Vagina (tissue), 2 donors: ENCODE measurements at places on chromosomes 11 and 22.

DNA sequence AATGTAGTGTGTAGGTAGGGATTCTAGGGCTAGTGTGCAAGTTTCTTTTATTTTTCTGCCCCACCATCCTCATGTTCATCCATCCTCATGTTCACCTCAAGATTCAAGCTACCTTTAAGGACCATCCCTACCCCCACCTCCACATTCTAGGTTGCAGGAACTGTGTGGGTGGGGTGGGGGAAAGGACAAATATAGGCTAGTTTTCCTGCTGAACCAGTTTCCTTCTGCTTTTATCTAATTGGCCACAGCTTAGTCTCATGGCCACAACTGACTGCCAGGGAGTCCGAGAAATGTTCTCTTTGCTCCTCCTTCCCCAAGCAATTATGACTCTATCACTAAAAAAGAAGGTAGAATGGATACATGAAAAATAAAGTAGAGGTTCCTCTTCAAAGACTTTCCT, 179.0 kb upstream of the LARGE1 start:
- DNase-seq, result no peak

GRCh38 chr22:33459137-33459536, 401.0 kb upstream of the SYN3 start:
- DNase-seq, result no peak

- DNase-seq, result no peak
These were observed 6.4 kb downstream of the HIPK3 start for GRCh38 chr11:33263549-33263948.

DNA sequence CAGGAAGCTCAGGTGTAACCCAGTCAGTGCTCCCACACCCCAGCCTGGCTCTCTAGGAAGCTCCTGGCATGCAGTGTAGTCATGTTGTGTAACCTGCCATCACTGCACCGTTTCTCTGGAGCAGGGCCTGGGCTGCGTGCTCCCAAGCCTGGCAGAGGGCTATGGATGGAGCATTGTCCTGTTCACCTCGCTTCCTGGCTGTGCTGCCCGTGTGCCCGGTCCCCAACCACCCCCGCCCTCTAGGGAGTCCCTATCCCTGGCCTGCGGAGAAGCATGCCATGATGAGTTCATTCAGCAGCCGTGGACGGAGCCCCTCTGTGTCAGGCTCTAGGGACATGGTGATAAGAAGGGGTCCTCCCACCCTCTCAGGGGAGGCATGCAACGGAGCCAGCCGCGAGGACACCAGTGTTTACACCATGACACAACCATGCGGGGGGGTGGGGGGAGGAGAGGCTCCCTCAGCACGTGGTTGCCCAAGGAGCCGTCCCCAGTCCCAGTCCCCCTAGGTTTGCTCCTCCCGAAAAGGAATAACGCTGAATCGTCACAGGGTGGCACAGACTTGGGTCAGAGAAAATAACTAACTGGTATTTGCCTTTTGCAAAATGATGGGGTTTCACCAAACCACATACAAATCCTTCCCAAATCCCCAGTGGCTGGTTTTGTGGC, 73.1 kb downstream of the FBLN1 start:
- DNase-seq, result no peak

DNA sequence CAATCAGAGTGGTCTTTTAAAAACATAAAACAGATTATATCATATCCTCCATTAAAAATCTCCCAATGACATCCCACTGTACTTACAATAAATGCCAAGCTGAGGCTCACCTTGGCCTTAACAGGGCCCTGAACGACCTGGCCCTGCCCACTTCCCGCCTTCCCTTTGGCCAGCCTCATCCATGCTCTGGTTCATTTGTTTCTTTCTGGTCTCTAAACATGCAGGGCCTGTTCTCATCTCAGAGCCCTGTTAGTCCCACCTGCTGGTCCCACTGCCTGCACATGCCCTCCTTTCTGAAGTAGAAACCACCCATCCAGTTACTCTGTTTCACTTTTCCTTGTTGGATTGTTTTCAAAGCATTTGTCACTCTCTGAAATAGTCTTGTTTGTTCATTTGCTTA, 227.4 kb downstream of the INSC start:
- DNase-seq, result no peak

DNA sequence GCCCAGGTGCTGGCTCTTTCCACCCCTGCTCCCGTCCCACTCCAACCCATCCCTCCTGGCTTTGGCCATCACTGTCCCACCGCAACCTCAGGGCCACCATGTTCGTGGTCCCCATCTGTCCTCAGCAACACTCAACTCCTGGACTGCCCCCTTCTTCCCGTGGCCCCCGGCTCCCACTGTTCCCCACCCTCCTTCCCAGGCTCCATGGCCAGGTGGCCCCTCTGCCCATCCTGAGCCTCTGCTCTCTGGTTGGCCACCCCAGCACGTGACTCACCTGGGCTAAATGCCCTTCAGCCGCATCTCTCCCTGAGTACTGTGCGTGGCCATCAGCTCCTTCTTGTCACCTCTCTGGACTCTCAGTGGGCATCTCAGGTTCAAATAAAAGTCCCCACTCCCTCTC, 41.6 kb upstream of the PHF21B start:
- DNase-seq, result no peak

DNA sequence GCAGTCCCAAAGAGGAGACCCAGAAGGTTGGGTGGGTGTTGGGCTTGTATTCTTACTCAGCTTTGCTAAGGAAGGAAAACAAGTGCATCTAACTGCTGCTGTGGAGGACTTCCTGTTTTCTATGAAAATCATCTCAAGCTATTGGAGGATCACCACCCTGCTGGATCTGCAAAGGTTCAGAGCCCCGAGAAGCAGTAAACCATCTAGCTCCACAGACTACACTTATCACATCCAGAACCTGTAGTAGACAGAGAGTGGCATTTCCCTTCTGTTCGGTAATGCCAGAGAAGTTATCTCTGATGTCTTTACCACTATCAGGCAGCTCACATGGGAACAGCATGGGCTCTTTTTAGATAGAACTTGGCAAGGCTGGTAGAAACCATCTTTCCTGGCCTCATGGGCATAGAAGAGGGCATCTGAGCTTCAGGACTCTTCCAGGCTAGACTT, 21.7 kb downstream of the KCNJ1 start:
- no peak for DNase-seq

- no peak for DNase-seq
These were observed 87.2 kb downstream of the KCNC1 start for GRCh38 chr11:17821648-17822400.
